ENCODE measurements at places on chromosomes 16 and 17.
A peak's percentile ranks its signal among the peaks of the same experiment; 100 is the strongest.

DNA sequence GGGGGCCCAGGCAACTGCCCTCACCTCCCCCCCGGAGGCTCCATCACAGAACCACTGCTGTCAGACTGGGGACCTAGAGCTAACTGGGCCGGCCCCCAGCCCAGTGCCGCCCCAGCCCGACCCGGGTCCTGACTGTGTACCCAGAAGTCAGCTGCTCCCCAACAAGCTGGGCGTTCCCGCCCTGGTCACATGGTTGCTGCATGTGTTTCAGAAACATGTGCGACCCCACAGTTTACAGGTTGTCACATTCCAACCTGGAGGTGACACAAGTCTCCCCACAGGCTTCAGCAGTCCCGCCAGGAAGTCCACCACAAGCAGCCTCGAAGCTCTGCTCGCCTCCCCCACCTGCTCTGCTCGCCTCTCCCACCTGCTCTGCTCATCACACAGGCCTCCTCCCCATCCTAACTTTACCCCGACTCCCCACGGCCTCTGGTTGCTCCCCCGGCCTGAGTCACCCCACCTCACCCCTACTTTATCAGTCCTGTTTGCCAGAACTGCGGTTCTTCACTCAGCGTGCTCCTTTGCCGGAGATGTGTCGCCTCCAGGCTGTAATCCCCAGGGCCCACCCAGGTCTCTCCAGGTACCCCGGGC lies 968 bp downstream of the MRPL28 start:
- no peak for DNase-seq

DNA sequence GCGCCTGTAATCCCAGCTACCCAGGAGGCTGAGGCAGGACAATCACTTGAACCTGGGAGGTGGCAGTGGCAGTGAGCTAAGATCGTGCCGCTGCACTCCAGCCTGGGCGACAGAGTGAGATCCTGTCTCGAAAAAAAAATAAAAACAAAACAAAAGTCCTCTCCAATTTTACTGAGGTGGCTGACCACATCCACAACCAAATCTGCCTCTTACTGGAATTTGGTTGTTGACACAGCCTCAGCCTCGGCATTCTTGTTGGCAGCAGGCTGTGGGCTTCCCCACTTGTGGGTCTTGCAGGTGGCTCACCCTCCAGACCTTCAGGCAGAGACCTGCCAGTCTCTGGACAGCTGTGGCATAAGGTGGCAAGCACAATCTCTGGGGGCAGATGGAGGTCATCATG lies 15.6 kb downstream of the B4GALNT2 start:
- DNase-seq = no peak

- DNase-seq = no peak
Measured at GRCh38 chr17:64783556-64784352, 121.6 kb upstream of the SMURF2 start.

GRCh38 chr17:79651266-79651665 lies 40.4 kb upstream of the RBFOX3 start:
- DNase-seq = no peak

DNA sequence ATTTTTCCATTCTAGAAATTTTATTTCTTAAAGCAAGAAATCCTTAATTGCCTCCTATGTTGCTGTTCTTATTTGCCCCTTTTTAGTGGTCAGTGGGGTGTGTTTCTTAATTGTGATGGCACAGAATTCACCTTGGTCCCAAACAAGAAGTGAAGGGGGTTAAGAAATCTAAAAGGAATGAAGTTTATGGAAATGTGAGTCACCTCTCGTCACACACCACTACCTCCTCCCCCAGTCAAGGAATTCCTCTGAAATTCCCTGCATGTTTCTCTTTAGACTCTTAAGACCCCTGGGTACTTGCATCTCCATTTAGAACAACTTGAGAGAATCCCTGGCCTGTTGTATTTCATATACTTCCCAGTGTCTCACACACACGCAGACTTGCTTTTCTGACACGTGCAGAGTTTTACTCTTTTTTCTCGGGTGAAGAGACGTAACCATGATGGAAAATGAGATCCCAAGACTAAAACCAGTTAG lies 247.4 kb downstream of the PRKCA start:
- DNase-seq = peak; percentile 94
